SW 1271 (cell line): ENCODE measurements at places on chromosomes 4 and X.

GRCh38 chrX:23366914-23367313 lies 32.3 kb downstream of the PTCHD1 start:
- DNase-seq: no peak

DNA sequence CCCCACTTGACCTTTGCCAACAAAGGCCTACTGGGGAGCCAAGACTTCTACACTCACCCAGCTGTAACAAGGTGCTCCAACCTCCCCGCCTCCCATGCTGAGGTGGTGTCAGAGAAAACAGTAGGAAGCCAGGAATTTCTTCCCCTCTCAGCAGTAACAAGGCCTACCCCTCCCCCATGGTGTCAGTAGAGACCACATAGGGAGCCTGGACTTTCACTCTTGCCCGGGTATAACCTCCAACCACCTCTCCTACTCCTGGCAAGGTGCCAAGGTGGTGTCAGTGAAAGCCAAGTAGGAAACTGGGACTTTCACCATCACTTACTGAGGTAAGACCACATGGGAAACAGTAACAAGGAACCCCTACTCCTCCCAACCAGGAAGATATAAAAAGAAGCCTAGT lies 93.1 kb downstream of the SLC16A2 start:
- DNase-seq: no peak

GRCh38 chr4:157080605-157081004 lies 4.7 kb downstream of the GLRB start:
- DNase-seq: no peak

GRCh38 chrX:65925005-65925404 lies 114.9 kb downstream of the VSIG4 start:
- no peak for DNase-seq

GRCh38 chr4:32117693-32118092 lies 1397.5 kb downstream of the PCDH7 start:
- DNase-seq: peak; percentile 1

- no peak for DNase-seq
These were observed 511.5 kb downstream of the GLUD2 start for GRCh38 chrX:121558886-121559285.

DNA sequence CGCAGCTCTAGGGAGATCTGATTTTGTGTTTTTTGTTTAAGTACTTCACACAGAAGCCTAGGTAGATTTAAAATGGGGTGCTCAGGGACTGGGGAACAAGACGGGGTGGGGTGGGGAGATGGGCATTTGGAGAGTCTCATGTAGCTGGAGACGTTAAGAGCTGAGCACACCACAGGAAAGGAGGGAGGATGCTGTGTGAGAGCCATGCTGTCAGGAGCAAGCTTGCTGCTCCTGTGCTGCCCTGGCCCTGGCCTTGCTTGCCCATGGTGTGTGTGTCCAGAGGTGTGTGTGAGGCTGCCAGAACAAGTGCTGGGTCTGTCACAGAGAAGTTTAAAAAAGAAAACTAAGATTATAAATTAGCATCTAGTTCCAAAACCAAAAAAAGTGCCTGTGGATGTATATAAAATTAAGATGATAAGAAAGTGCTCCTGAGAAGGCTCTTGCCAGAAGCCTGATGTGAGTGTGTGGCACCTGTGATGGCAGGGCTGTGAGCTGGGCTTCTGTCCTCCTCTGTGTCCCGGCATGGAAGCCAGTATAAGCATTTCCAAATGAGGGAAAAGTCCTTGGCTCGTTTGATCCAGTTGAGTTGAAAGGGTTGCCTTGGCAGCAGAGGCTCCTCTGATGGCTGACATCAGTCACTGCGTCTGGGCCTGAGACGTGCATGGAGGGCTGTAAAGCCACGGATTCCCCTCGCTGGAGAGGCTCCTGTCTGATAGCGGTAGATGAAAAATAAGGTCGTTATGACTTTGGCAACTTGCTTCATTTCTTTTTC lies 63.5 kb downstream of the NELFA start:
- DNase-seq: no peak

DNA sequence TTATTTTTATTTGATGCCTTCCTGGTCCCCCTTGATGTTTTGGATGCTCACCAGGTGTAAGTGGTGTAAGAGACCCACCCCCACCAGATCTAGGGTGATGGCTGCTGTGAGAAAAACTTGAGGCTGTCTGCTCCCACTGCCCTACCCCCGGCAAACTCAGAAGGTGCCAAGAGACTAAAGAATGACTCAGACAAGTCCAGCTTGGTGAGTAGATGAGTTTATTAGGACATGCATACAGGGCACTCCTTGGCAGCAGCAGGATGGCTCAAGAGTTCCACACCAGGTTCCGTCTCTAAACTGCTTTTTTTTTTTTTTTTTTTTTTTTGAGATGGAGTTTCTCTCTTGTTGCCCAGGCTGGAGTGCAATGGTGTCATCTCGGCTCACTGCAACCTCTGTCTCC lies 84.0 kb upstream of the HPF1 start:
- DNase-seq: no peak

DNA sequence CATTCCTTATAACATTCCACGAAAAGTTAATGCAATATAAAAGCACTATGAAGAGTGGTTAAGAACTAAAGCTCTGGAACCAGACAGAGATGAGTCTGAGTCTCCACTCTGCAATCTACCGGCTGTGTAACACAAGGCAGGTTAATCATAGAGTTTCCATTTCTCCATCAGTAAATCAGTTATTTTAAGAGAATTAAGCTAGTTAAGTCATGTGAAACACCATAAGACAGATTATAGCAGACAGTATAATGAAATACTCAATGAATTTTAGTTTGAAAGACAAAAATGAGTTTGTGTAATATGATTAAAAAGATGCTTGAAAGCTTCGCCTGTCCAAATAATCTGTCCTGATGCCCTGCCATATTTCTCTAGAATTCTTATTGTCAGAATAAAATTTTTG lies 282.6 kb upstream of the ACTRT1 start:
- DNase-seq: no peak

DNA sequence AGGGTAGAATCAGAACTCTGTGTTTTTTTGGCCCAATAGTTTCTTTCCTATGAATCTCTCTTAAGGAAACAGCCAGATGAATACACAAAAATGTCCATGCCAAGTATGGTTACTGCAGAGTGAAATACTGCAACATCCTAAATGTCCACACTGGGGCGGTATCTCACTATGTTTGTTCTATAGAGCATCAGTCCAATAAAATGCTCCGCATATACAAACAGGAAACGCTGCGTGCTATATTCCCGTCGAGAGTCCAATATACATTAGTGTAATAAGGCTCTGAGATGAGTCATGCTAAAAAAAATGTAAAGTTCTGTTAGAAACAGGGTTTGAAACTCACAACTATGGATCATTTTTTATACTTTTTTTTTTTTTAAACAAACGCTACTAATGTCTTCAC lies 72.9 kb upstream of the ENOX2 start:
- no peak for DNase-seq

- no peak for DNase-seq
These were observed 70.7 kb upstream of the PPP3CA start for GRCh38 chr4:101418055-101418454.

GRCh38 chrX:30812326-30812725 lies 76.7 kb downstream of the TAB3 start:
- DNase-seq: no peak

DNA sequence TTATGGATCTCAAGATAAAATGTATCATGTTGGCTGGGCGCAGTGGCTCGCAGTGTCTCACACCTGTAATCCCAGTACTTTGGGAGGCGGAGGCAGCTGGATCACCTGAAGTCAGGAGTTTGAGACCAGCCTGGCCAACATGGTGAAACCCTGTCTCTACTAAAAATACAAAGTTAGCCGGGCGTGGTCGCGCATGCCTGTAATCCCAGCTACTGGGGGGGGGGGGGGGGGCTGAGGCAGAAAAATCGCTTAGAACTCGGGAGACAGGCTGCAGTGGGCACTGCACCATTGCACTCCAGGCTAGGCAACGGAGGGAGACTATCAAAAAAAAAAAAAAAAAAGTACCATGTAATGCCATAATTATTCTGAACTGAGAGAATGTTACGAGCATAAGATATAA lies 2.1 kb downstream of the RBMX start:
- no peak for DNase-seq

GRCh38 chr4:153481478-153481877 lies 15.3 kb downstream of the TMEM131L start:
- DNase-seq: no peak

DNA sequence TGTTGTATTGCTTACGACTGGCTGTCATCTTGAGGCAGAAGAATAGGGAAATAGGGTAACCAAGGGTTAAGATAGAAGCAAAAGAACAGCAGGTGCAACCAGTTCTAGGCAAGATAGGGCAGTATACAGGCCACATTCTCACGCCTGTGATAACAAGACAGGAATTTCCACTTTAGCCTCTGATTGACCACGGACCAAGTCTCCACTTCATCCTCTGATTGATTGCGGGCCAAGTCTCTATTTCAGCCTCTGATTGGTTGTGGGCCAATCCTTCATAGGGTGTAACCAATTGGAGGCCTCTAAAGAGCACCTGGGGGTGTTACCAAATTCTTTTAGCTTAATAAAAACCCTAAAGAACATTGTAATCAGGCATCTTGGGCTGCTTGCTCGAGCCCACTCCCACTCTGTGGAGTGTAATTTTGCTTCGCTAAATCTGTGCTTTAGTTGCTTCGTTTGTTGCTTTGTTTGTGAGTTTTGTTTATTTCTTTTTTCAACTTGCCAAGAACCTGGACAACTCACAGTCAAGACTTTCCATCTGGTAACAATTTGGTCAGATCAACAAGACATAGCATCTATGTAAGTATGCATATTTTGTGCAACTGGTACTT lies 8.7 kb upstream of the TBC1D9 start:
- DNase-seq: no peak

- DNase-seq: no peak
These were observed 41.1 kb downstream of the DCUN1D4 start for GRCh38 chr4:51884055-51884454.

DNA sequence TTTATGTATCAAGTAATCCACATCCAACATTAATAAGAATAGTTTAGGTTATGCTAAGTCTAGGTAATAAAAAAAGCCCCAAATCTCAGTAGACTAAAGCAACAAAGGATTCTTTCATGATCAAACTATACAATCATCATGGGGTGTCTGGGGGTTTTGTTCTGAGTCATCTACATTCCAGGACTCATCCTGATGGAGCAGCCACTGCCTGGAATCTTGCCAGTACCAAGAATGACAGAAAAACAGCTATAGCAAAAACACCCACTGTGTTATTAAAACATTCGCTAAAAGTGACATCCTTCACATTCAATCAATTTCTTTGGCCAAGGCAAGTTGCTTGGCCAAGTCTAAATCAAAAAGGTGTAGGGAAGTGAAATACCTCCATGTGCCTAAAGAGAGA lies 3.9 kb upstream of the ARHGEF38 start:
- no peak for DNase-seq

DNA sequence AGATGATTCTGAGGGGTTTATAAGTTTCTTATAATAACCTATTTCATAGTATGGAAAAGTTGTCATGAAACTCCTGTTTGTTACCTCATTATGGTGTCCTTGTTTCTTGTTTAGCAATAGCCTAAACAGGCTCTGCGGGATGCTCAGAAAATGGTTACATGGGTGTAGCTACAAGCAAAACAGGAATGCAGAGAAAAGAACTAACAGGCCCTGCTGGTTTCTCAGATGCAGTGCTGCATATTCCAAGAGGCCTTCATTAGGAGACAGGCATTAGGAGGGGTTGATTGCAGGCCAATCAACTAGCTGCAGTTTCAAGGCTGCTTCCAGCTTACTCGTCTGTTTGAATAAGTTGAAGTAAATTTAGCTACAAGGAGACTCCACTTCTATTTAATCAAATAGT lies 37.6 kb upstream of the HPGD start:
- DNase-seq: no peak

GRCh38 chrX:102808336-102808735 lies 87.8 kb downstream of the GPRASP3 start:
- no peak for DNase-seq

DNA sequence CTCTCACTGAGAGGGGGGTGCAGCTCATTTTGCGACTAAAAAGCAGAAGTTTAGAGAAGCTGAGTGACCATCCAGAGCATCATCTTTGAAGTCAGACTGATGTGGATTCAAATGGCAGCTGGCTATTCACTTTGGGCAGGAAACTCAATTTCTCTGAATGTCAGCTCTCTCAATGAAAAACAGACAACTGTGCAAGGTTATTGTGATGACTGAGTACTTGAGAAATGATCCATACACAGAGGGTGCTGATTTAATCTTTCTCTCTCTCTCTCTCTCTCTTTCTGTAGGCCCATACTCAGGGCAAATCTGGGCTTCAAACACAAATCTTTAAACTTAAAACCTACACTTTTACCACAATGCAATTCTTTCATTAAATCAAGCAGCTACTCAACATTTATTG lies 185.8 kb upstream of the SLIT2 start:
- no peak for DNase-seq

GRCh38 chr4:126172126-126172525 lies 857.4 kb downstream of the FAT4 start:
- DNase-seq: no peak

GRCh38 chr4:188372058-188372457 lies 232.8 kb downstream of the TRIML1 start:
- no peak for DNase-seq

- no peak for DNase-seq
These were observed 49.2 kb upstream of the ELOVL6 start for GRCh38 chr4:110247591-110247990.

- DNase-seq: no peak
These were observed 55.5 kb downstream of the GSPT2 start for GRCh38 chrX:51798701-51799100.

DNA sequence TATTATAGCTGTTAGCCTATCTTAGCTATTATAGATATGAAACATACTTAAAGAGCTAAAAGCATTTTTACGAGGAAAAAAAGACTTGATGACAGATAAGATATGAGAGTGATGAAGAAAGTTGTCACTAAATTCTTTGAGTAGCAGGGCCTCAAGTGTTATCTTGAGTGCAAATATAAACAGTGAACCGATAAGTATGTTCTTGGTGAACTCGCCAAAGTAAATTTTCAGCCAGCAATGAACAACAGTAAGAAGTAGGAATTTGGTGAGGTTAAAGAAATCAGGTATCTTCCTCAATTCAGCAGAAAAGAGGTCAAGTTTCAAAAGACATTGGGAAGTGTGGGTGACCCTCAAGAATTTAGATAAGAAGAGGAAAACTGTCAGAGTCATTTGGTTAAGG lies 471.8 kb upstream of the FTHL17 start:
- no peak for DNase-seq

DNA sequence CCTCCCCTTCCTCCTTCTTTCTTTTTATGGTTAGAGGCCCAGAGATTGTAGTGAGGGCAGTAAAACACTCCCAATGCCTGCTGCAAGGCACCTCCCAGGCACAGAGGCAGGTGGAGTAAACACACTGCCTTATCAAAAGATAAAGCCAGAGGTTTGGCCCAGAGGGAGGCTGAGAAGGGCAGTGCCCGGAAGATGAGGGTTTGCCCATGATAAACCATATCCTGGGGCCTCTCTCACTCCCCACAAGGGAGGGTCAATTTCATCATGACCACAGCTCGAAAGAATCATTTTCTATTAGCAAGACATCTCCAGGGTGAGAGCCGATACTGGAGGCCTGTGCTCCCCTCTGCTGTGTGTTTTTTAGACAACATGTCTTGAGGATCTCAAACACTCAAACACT lies 98.5 kb upstream of the FAM9C start:
- DNase-seq: no peak
